ENCODE measurements at places on chromosomes 2 and 18. TPM values are rescaled to one million over a fixed set of nuclear protein-coding genes. Genes with fewer than 3 reads are reported as not detected.

GRCh38 chr2:232731470-232731869 is 34.3 kb downstream of the GIGYF2 start:
- DNase-seq, result no peak
- peaks cover 18% of the 10 kb centered on the region for H3K4me1 ChIP-seq
- H3K36me3 ChIP-seq, result peaks cover 5% of the 10 kb centered on the region
- no peak overlapping the region for H3K4me3 ChIP-seq
- no peak overlapping the region for H3K27ac ChIP-seq
- H3K27me3 ChIP-seq, result no peaks in the 10 kb centered on the region

- no peak overlapping the region for H3K27ac ChIP-seq
- H3K4me3 ChIP-seq, result no peak overlapping the region
- no peaks in the 10 kb centered on the region for H3K36me3 ChIP-seq
- no peak for DNase-seq
Measured at GRCh38 chr2:10240911-10241610, 61.6 kb upstream of the HPCAL1 start.

GRCh38 chr2:191410646-191411436 is 165.6 kb downstream of the MYO1B start:
- DNase-seq, result no peak
- no peak overlapping the region for H3K4me3 ChIP-seq
- H3K36me3 ChIP-seq, result peaks cover 26% of the 10 kb centered on the region
- H3K27me3 ChIP-seq, result no peaks in the 10 kb centered on the region

The SAG gene
- not detected for total RNA-seq

The DNAH7 gene
- 0.18 TPM for total RNA-seq

- no peaks in the 10 kb centered on the region for H3K36me3 ChIP-seq
- no peak overlapping the region for H3K4me3 ChIP-seq
- no peaks in the 10 kb centered on the region for H3K27me3 ChIP-seq
- no peak for DNase-seq
- H3K27ac ChIP-seq, result no peak overlapping the region
- no peaks in the 10 kb centered on the region for H3K4me1 ChIP-seq
Measured at GRCh38 chr2:133061874-133062593, 392.0 kb upstream of the LYPD1 start.

DNA sequence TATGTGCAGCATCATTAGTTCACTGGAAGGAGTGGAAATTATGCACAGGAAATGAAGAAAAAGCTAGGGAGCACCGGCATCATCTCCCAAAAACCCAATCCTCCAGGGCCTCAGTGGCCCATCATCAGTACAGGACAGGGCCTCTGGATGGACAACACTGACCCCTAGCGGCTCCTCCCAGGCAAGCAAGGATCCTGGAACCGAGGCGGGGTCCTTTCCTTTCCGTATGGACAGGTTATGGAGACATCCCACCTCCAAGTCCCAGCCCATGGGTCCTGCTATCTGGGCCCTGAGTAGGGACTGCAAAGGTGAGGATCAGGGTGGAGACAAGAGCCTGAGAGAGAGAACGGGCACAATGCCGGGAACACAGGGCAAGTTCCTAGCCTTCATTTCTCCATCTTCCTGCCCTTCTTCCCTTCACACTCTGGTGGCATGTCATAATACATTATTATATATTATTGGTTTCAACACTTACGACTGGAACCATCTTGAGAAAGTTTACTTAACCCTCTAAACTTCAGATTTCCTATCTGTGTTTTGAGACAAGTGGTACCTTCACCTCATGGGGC is 68.2 kb downstream of the ZNF516 start:
- no peak overlapping the region for H3K4me3 ChIP-seq
- H3K27me3 ChIP-seq, result no peaks in the 10 kb centered on the region
- H3K4me1 ChIP-seq, result peaks cover 12% of the 10 kb centered on the region
- peaks cover 3% of the 10 kb centered on the region for H3K36me3 ChIP-seq

- H3K27me3 ChIP-seq, result no peaks in the 10 kb centered on the region
- H3K4me3 ChIP-seq, result no peak overlapping the region
- no peaks in the 10 kb centered on the region for H3K36me3 ChIP-seq
- DNase-seq, result no peak
Measured at GRCh38 chr2:128414351-128414750, 95.7 kb upstream of the HS6ST1 start.

The ATP6V1B1 gene
- total RNA-seq, result not detected

DNA sequence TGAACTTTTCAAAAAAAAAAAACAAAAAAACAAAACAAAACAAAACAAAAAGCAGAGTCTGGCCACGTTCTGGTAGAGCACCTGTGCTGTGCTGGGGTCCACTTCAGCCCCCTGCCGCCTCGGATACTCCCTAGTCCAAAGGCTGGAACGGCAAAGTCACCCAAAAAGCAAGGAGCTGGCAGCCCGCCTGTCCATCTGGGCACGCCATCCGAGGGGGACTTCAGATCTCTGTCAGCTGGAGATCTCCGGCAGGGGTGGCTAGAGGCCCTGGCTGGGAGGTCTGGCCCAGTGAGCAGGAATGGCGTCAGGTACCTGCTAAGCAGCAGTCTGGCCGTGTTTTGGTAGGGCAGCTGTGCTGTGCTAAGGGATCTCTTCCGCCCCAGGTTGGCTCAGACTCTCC is 152.3 kb upstream of the ZNF516 start:
- H3K36me3 ChIP-seq, result no peaks in the 10 kb centered on the region
- H3K4me3 ChIP-seq, result no peak overlapping the region
- no peak overlapping the region for H3K27ac ChIP-seq
- H3K27me3 ChIP-seq, result no peaks in the 10 kb centered on the region
- no peaks in the 10 kb centered on the region for H3K4me1 ChIP-seq

DNA sequence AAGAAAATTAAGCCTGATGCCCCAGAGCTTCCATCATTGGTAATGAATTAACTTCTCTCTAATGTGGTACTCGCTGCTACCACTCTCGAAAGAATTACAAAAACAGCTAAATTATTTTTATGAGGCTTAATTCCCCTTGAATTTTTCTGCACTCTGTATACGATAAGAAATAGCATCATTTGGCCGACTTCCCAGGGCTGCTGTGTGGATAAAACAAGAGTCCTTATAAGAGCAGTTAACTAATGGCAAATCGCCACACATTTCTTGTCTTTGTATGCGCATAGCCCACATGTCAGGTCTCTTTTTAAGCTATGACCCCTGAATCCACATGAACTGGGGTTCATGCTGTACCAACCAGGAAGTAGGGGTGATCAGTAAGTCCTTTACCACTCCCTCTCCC is 668.4 kb downstream of the TMEM182 start:
- no peak overlapping the region for H3K27ac ChIP-seq
- no peaks in the 10 kb centered on the region for H3K4me1 ChIP-seq
- H3K36me3 ChIP-seq, result no peaks in the 10 kb centered on the region

DNA sequence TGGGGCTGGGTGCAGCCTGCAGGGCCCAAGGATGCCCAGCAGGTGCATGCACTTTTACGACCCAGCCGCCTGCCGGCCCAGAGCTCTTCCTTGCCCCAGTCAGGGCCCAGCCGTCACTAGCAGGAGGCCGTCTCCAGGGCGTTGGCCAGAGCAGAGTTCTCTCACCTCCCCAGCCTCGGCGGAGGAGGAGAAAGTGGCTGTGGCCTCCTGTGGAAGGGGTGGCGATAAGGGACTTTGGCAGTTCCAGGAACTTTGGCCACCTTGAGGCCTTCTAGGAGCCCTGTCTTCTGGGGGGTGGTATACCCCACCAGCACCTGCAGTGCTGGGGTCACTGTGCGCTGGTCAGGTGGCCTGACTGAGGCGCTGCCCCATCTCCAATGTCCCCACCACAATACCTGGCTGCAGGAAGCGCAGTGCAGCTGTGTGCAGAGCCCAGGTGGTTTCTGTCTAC is 22.0 kb downstream of the NPPC start:
- no peak overlapping the region for H3K27ac ChIP-seq
- H3K4me3 ChIP-seq, result no peak overlapping the region
- no peak for DNase-seq
- peaks cover 15% of the 10 kb centered on the region for H3K27me3 ChIP-seq

- no peaks in the 10 kb centered on the region for H3K36me3 ChIP-seq
- H3K27ac ChIP-seq, result no peak overlapping the region
- no peaks in the 10 kb centered on the region for H3K4me1 ChIP-seq
Measured at GRCh38 chr2:236538242-236538641, 31.4 kb upstream of the ACKR3 start.

- no peak overlapping the region for H3K27ac ChIP-seq
- no peaks in the 10 kb centered on the region for H3K4me1 ChIP-seq
- no peak overlapping the region for H3K4me3 ChIP-seq
Measured at GRCh38 chr2:241018051-241018891, 19.9 kb downstream of the SNED1 start.

- no peak overlapping the region for H3K4me3 ChIP-seq
- no peaks in the 10 kb centered on the region for H3K4me1 ChIP-seq
- no peaks in the 10 kb centered on the region for H3K27me3 ChIP-seq
- DNase-seq, result no peak
- H3K27ac ChIP-seq, result no peak overlapping the region
Measured at GRCh38 chr18:4587204-4587603, 132.1 kb upstream of the DLGAP1 start.

The HOXD9 gene
- total RNA-seq, result 0.61 TPM

The NXPH2 gene
- not detected for total RNA-seq

The MC5R gene
- not detected for total RNA-seq

GRCh38 chr18:43847164-43848091 is 570.1 kb upstream of the SYT4 start:
- no peak overlapping the region for H3K4me3 ChIP-seq
- H3K27me3 ChIP-seq, result no peaks in the 10 kb centered on the region

- no peak overlapping the region for H3K27ac ChIP-seq
- peaks cover 4% of the 10 kb centered on the region for H3K4me1 ChIP-seq
- H3K4me3 ChIP-seq, result no peak overlapping the region
- DNase-seq, result no peak
- H3K27me3 ChIP-seq, result no peaks in the 10 kb centered on the region
Measured at GRCh38 chr18:58900015-58900649, 35.5 kb downstream of the ZNF532 start.

The ST3GAL5 gene
- total RNA-seq, result 2.6 TPM

DNA sequence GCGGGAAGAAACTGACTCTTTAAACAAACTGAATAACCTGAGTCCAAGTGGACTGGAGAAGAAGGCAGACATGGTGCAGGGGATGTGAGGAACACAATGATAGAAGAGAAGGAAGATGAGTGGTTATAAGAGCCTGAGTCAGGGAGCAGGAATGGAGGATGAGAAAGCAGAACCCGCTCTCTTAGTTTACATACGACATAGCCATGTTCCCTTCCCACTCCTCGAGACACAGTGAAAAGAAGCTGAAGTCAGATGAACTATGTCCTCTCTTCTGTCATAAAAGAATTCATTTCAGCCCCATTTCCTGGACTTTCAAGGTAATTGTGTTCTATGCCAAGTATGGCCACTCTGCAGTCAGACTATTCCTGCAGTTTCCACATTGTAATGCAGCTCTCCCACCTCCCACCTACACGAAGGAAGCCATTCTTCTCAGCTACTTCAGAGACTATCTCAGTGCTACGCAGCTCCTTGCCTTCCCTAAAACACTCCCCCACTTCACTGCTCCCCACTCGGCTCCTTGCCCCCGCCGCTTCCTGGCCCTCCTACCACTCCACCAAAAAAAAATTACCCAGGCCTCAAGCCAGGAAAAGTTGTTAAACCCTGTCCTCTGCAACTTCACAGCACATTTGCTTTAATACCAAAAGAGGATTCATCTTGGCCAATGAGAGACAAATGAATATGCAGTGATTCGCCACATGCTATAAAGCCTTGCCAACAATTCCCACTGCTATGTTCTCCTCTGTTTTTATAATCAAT is 323.4 kb upstream of the EPHA4 start:
- H3K4me3 ChIP-seq, result no peak overlapping the region
- no peaks in the 10 kb centered on the region for H3K36me3 ChIP-seq
- no peak for DNase-seq
- peak overlapping the region; percentile 55 for H3K27ac ChIP-seq
- no peaks in the 10 kb centered on the region for H3K27me3 ChIP-seq

GRCh38 chr2:222284466-222284865 is 14.3 kb downstream of the PAX3 start:
- no peak overlapping the region for H3K4me3 ChIP-seq
- H3K36me3 ChIP-seq, result no peaks in the 10 kb centered on the region
- H3K27ac ChIP-seq, result no peak overlapping the region

The INPP5D gene
- 36.0 TPM for total RNA-seq

GRCh38 chr2:185044323-185044874 is 446.1 kb downstream of the ZNF804A start:
- no peaks in the 10 kb centered on the region for H3K4me1 ChIP-seq
- DNase-seq, result no peak
- H3K36me3 ChIP-seq, result no peaks in the 10 kb centered on the region
- no peak overlapping the region for H3K27ac ChIP-seq

DNA sequence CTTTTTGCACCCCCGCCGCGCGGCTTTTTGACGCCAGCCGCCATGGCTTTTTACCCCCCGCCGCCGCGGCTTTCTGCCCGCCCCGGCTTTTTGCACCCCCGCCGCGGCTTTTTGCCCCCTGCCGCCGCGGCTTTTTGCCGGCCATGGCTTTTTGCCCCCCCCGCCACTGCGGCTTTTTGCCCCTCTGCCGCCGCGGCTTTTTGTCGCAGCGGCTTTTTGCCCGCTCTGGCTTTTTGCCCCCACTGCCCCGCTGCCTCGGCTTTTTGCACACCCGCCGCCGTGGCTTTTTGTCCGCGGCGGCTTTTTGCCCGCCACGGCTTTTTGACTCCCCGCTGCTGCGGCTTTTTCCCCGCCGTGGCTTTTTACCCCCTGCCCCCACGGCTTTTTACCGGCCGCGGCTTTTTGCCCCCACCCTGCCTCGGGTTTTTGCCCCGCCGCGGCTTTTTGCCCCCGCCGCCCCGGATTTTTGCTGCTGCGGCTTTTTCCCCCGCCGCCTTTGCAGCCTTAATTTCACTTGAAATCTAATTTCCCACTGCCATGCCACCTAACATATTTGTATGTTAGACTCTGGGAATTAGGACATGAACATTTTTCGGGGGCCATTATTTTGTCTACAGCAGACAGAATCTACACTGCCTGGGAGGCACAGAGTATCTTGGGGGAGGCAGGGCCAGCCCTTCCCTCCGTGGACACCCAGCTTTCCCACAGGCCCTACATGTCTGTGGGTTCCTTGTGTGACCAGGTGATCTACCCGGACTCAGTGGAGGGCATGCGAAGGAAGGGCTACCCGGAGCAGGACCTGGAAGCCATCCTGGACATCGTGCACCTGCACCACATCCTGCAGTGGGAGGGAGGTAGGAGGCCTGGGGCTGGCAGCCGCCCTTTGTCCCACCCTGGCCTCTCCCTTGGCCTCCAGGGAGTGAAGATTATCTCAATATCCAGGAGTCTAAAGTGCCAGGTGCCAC is 3031.0 kb upstream of the TEKT4 start:
- H3K4me1 ChIP-seq, result no peaks in the 10 kb centered on the region
- no peaks in the 10 kb centered on the region for H3K36me3 ChIP-seq
- DNase-seq, result no peak
- H3K4me3 ChIP-seq, result peak overlapping the region; percentile 23
- H3K27ac ChIP-seq, result no peak overlapping the region

GRCh38 chr2:176657393-176657792 is 388.2 kb downstream of the MTX2 start:
- no peak overlapping the region for H3K27ac ChIP-seq
- H3K4me3 ChIP-seq, result no peak overlapping the region
- no peaks in the 10 kb centered on the region for H3K27me3 ChIP-seq
- no peaks in the 10 kb centered on the region for H3K4me1 ChIP-seq
- DNase-seq, result no peak

- no peaks in the 10 kb centered on the region for H3K4me1 ChIP-seq
- H3K4me3 ChIP-seq, result no peak overlapping the region
- H3K27ac ChIP-seq, result no peak overlapping the region
- H3K36me3 ChIP-seq, result no peaks in the 10 kb centered on the region
Measured at GRCh38 chr2:127032621-127033020, 74.3 kb downstream of the BIN1 start.

- no peak overlapping the region for H3K27ac ChIP-seq
- no peak for DNase-seq
- peaks cover 3% of the 10 kb centered on the region for H3K4me1 ChIP-seq
- H3K4me3 ChIP-seq, result no peak overlapping the region
- H3K36me3 ChIP-seq, result no peaks in the 10 kb centered on the region
- H3K27me3 ChIP-seq, result no peaks in the 10 kb centered on the region
Measured at GRCh38 chr2:120691410-120691809, 44.3 kb upstream of the GLI2 start.

All from esophagus squamous epithelium (tissue), 5 donors.